T-helper 2 cell (primary cell): ENCODE measurements at places on chromosomes 3 and 15.

- DNase-seq, result no peak
These were observed 99.6 kb downstream of the PGPEP1L start for GRCh38 chr15:98907927-98908471.

DNA sequence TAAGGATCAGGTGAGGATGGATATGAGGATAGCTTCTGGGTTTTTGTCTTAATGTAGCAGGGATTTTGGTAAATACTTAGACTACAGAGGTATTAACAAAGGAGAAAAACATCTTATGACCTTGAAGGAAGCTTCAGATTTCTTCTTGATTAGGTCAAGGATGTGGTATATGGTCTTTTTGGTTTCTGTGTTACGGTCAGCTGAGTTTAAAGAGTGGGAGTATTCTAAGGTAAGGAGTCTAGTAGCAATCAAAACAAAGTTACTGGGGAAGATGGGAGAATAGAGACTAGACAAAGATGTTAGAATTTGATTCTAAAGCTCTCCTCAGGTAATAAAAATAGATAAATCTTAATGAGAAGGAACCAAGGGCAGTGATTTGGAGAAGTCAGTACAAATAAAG, 6.2 kb downstream of the HMG20A start:
- DNase-seq, result peak; percentile 26

DNA sequence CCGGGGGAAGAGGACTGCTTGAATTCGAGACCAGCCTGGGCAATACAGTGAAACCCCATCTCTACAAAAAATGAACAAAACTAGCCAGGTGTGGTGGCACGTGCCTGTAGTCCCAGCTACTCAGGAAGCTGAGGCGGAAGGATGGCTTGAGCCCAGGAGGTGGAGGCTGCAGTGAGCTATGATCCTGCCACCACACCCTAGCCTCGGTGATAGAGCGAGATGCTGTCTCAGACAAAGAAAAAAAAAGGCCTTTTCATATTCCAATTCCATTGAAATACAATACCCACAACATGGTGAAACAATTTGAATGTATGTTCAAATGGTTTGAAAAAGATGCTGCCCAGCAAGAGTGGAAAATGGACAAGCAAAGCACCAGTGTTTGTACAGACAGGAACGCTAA, 61.8 kb upstream of the ZNF148 start:
- no peak for DNase-seq

DNA sequence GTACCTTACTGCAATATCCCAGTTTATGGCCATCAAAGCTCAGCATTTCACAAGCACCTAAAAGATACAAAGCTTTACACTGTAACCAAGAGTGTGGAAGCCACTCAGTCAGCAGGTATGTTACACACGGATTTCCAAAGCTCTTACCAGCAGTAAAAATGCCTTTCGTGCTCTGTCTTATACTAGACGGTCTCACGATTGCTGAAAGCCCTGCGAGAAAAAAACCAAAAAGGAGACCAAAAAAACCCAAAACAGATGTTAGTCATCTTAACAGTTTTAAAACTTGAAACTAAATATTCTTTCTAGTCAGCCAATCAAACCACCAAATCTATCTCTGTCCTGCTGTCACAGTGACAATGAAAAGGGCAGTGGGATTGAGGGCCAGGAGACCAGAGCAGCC, 39.0 kb downstream of the TAMM41 start:
- no peak for DNase-seq

DNA sequence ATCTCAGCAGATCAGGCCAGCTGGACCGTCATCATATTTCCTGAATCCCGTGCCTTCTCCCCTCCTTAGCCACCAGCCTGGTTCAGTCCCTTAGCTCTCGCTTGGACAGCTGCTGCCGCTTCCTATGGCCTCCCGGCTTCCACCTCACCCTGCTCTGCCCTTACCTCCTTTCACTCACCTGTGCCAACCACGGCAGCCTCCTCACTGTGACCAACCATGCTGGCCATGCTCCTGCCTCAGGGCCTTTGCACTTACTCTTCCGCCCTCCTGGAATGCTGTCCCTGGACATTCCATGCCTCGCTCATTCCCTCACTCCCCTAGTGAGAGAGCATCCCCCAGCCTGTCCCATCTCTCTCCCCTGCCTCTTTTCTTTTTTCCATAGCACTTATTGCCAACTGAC, 19.2 kb downstream of the GRIP2 start:
- no peak for DNase-seq

DNA sequence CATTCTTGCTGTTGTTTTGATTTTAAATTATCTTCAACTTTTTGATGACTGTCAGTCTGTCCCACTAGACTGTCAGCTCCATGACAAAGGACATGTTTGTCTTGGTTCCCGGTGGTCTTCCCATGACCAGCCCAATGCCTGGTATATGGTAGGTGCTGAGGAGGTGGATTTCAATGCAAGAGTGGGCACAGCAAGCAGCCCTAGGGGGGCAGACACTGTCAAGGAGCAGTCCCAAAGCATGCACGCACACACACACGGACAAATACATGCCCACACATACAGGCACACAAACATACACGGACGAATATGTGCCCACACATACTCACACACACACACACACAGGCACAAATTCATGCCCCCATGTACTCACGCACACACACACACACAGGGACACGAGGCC, 12.0 kb downstream of the KLF15 start:
- DNase-seq, result no peak

DNA sequence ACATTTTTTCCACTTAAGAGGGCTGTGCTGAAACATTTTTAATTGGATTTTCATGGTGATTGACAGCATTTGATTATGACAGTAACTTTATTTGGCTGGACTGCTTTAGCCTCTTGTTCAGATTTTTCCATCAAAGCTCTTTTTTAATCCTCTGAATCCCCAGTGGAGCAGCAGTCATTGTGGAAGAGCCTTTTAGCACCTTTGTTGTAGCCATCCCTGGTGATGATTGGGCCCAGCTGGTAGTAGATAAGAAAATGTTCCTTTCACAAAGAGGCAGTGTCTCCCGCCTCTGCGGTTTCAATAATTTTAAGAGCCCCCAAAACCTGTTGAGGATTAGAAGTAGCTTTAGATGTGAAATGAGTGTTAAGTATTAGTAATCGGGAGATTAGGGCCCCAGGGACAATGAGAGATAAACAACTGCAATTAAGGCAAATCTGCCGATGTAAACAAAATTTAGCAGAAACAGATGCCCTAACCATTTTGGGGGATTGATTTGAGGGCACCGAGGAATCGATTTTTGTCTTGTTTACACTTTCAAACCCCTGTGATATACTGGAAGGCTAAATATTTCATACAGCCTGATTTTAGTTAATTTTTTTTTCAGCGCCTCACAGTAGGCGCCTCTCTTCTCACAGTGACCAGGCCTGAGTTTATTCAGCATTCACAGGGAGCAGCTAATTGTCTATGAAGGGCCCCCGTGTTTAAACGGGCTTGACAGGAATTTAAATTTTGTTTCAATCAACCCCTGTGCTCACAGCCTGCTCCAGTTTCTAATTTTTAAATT, 43.2 kb upstream of the SKOR1 start:
- DNase-seq, result no peak

DNA sequence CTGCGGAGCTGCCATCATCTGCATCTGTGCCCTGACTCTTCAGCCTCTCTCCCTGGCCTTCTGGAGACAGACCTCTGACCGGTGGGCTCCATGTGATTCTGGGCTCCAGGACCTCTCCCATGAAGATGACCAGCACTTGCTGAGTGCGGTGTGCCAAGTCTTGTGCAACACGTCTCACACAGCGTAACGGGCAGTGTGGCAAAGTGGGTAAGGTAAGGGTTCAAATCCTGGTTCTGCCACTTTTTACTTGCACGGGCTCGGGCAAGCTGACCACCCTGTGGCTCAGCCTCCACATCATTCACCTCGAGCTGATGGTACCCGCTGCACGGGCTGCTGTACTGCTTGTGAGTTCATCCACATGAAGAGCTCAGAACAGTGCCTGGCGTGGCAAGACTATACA, 6.5 kb upstream of the SYNM start:
- no peak for DNase-seq

- DNase-seq, result no peak
These were observed 97.4 kb downstream of the WNT7A start for GRCh38 chr3:13782501-13782900.

- DNase-seq, result no peak
These were observed 24.4 kb downstream of the LSM3 start for GRCh38 chr3:14202874-14203520.

DNA sequence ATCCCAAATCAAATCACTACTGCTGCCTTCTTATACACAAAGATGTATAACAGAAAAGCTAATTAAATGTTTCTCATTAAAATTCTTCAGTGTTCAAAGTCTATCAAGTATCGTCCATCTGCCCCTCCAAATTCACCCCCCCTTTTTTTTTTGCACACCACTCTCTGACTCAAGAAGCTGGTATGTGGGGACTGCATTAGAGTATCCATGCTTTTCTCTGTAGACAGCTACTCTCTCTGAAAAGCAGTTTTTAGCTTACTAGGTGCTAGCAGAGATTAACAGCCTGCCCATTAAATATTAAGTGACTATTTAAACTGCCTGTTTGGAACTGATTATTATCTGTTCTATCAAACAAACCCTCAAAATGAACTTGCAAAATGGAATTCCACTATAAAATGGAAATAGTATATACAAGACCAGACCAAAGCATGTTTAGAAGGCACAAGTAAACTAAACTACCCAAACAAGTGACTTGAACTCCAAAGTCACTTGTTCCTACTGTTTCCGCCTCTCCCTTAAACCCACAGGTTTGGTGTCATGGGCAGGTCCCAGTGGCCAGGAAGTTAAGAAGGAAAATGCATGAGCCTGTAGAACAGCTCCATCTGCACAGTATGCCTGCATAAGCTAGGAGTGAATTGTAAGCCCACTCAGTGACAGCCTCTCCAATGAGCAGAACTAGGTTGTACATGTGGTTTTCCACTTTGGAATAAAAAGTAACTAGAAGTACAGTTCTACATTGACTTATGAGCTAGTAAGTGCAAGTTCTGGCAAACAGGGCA, 32.5 kb downstream of the GBE1 start:
- DNase-seq, result no peak

GRCh38 chr3:105360003-105360402, 6.7 kb upstream of the ALCAM start:
- no peak for DNase-seq

GRCh38 chr3:28891485-28891884, 389.4 kb upstream of the RBMS3 start:
- DNase-seq, result no peak

- no peak for DNase-seq
These were observed 14.9 kb downstream of the C3orf33 start for GRCh38 chr3:155791190-155791589.

DNA sequence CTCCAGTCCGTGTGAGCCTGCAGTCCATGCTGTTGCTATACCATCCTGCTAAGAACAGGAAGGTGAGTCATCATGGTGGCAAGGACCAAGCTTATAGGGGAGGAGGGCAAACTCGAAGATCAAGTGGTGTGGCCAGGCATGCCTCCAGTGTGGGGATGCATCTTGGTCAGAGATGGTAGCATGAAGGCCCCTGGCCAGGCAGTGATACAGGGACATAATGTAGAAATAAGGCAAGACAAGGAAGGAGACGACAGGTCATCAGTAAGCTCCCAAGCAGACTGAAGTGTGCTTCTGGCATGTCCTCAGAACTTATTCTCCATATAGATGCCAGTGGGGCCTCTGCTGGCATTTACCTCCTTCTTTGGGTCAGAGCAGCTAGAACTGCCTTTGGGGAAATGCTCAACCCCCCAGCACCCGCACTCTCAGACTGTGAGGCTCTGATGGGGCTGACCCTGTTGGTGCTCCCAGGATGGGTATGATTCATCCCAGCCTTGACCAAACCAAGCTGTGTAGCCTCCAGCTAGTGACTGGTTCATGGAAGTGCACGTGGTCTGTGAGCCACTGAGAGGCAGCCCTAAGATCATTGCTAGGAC, 52.5 kb upstream of the ATP2B2 start:
- DNase-seq, result no peak

- no peak for DNase-seq
These were observed 270.9 kb upstream of the CCDC54 start for GRCh38 chr3:107106316-107106715.

DNA sequence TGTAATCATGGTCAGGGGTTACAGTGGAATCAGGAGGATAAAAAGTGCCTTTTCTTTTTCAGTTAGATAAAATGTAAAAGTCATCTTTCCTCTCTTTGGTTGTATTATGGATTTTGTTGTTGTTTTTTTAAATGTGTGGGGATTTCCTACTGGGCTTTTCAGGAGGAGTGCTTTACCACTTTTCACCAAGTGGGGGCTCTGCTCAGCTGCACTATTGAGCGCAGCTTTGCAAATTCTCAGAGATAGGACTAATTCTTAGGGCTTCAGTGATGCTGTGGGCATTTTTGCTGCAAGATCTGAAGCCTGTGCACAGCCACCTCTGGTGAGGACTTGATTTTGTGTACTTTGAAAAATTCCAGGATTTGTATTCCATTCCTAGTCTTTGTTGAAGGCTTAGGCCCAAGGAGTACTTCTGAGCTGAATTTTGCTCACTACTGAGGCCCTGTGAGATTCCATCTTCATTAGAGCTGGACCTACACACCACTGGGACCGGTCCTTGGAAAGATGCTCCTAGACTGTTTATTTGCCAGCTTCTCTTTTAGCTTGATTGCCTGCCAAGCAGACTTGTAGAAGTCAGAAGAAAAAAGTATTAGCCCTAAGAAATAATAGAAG, 7.5 kb downstream of the GNB5 start:
- no peak for DNase-seq

DNA sequence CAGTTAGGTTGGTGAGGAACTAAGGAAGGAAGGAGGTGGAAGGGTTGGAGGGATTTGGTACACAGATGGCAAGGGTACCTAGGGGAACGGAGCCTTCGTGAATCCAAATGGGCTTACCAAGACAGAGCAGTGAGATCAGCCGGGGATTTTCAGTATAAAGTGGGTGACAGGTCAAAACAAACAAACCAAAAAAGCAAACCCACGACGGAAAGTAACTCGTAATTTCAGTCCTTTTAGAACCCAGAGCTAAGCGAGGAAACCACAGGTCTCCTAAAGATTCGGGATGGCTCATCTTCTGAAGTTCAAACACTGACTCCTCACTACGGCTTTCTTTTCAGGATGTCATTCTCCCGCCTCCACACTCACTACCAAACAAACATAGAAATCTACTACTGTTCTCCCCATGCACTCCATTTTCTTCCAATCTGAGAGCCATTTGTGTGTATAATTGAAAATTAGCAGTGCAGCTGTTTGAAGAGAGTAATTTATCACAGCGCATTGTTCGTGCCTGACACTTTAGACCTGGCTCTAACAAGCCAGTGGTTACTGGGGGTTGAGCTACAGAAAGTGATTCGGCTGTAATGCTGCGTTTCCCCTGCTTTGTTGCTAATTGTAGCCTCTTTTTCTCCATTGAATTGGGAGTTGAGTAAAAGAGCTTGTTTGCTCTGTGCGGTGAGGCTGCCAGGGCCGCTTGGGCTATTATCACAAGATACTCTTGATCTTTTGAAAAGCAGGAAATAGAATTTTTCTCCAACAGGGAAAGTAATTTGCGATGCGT, 64.7 kb upstream of the CCDC39 start:
- no peak for DNase-seq

GRCh38 chr3:172442606-172443005, 5.7 kb downstream of the GHSR start:
- no peak for DNase-seq

- no peak for DNase-seq
These were observed 385.6 kb downstream of the SHQ1 start for GRCh38 chr3:72462595-72463011.

- DNase-seq, result no peak
These were observed at the start of gene SLITRK3 for GRCh38 chr3:165195640-165196576. TSS of gene SLITRK3 (minus strand) at chr3:165196384. CDS start at chr3:165190830, 5,554 bp downstream.
